Common myeloid progenitor, CD34-positive (primary cell): ENCODE measurements at places on chromosomes 1 and 21.

DNA sequence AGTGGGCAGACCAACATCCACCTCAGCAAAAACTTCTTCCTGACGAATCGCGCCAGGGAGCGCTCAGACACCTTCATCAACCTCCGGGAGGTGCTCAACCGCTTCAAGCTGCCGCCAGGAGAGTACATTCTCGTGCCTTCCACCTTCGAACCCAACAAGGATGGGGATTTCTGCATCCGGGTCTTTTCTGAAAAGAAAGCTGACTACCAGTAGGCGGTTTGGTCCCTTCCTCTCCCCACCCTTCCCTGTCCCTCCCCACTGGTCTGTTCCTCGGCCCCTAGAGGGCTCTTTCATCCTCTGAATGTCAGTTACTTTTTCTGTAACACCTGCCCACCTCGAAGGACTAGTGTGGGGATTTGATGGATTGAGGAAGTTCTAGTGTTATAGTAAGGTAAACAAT, 46.9 kb downstream of the CAPN2 start:
- no peak for DNase-seq

DNA sequence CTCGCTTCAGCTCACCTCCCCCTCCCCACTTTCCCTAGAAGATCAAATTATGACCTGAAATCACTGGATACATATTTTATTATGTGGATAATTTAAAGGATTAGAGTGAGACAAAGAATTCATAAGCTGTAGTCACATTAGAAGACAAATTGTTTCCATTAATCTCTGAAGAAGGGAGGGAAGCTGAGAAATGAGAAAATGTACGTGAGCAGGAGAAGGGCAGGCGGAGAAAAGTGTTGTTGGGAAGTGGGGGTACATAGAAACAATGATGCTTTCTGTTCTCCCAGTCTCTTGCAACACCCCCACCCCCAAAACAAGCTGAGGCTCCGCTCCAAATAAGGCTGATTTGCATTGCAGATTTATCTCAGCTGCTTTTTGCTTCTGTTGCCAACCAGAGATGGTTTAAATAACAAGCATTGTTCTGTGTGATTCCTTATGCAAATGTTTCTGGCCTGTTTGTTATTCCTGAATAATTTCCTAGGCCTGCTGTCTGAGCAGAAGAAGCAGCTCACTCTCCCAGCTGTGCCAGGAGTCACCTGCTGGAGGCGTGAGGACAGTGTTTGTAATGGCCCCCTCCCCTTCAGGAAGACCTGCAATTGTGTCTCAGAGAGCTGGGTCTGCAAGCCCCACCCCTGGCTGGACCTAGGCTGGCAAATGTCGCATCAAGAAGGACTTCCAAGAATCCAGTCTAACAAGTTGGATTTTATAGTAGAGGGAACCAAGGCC, 121.8 kb upstream of the TNR start:
- no peak for DNase-seq

- no peak for DNase-seq
Observed at GRCh38 chr21:37414292-37415253, 48.0 kb downstream of the DYRK1A start.

- no peak for DNase-seq
Observed at GRCh38 chr1:108097018-108097417, 103.1 kb downstream of the SLC25A24 start.

- DNase-seq = no peak
Observed at GRCh38 chr1:117669572-117669971, 63.7 kb downstream of the TENT5C start.

- no peak for DNase-seq
Observed at GRCh38 chr1:7366955-7367665, 404.0 kb upstream of the VAMP3 start.

- peak; percentile 6 for DNase-seq
Observed at GRCh38 chr1:160945079-160945478, 9.5 kb downstream of the ITLN2 start.

- no peak for DNase-seq
Observed at GRCh38 chr1:219176168-219176567, 2.5 kb downstream of the LYPLAL1 start.

GRCh38 chr1:89842567-89843272, 21.9 kb downstream of the LRRC8D start:
- DNase-seq = no peak

- peak; percentile 93 for DNase-seq
Observed at GRCh38 chr1:173420330-173420806, 56.8 kb upstream of the PRDX6 start.

GRCh38 chr1:64692911-64693310, 52.0 kb upstream of the RAVER2 start:
- DNase-seq = no peak

DNA sequence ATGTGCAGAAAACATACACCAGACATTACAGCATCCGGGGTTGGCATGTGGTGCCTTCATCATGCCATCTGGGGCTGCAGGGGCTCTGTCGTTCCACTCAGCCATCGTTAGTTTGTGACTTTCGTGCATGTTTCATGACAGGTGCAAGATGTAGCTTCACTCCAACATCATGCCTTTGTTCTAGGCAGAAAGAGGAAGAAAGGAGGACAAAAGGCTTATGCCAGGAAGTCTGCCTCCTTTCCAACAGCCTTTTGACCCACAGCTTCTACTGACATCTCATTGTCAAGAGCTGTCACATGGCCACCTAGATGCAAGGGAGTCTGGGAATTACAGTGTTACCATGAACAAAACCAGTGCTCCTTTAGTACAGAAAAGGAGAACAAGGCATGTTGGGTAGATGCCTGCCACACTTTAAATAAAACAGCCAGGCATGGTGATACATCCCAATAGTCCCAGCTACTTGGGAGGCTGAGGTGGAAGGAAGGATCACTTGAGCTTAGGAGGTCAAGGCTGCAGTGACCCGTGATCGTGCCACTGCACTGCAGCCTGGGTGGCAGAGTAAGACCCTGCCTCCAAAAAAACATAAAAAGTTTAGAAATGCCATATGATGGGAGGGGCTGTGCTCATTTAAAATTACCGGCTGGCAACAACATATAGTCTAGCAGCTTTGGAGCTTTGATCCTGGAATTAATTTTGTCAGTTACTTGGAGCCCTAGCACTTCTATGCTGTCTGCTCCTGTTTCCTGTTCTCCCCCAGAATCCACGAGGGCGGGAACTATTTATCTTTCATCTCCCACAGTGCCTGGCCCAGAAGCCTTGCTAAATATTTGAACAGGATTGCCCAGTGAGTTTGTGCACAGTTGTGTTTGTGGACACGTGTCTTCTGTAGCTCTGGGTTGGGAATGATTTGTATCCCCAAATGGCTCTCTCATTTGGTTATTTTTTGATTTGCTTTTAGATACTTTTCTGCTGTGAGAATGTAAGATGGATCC, 7.4 kb downstream of the DOP1B start:
- DNase-seq = peak; percentile 31

DNA sequence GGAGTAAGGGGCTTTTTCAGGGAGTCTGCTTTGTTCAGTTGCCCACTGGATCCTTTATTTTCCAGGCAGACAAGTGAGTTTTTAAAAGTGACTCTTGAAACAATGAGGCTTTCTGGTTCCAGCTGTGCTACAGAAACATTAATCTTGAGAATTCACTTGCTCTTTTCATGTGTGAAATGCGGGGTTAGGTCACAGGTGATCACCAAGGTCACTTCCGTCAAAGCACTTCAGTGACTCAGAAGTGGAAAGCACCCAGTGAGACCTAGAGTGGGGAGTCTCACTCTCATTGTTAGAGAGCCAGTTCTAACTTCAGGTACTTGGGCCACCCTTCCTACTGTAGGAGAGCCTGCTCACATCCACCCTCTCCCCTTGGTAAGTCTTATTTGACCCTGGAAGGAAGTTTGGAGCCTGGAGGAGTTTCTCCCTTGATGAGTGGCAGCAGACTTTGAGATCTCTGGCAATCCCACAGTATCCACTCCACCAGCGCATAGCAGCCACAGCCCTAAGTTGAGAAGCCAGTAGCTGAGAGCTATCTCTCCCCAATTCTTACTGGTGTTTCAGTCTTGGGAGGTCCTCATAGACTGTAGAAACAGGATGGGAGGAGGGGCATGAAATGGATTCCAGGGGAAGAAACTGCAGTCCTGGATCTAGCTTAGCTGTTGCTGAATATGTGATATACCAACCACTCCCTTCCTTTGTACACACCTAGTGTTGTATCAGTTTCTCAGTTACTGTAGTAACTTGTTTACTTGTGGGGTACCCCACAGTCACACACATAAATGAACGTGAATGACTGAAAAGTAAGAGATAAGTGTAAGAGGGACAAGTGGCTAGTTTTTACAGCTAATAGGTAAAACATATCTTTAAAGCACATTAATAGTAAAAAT, 3.1 kb downstream of the TACSTD2 start:
- DNase-seq = no peak

DNA sequence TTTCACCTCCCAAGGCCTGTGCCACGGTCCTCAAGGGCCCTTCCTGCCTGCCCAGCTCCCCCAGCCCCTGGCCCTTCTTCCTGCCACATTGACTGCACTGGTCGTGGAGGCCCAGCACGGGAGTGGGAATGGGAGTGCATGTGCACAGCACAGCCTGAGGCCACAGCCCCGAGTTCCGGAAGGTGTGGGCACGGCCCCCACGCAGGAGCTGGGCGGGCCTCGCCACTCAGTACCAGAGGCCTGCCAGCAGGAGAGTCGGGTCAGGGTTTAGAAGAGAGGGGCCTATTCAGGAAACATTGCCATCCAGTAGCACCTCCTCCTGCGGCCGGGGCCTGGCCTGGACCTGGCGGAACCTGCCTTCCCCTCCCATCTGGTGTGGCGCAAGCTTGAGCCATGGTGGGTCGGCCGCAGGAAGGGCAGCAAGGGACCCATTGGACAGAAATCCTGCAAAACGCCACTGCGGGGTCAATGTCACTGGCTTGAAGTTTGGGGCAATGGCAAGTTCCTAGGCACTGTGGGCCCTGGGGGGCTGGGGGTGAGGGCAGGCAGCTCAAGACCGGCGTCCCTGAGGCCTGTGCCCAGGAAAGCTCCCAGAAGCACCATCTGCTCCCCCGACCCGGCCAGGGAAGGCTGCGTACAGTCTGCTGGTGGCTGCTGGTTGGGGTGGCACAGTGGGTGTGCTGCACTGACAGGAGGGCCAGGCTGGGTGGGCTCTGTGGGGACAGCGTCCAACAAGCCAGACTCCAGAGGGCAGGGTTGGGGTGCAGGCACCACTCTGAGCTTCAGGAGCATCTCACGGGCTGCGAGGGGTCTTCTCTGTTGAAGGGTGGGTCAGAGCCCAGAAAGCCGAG, 1.8 kb upstream of the TMEM52 start:
- no peak for DNase-seq

DNA sequence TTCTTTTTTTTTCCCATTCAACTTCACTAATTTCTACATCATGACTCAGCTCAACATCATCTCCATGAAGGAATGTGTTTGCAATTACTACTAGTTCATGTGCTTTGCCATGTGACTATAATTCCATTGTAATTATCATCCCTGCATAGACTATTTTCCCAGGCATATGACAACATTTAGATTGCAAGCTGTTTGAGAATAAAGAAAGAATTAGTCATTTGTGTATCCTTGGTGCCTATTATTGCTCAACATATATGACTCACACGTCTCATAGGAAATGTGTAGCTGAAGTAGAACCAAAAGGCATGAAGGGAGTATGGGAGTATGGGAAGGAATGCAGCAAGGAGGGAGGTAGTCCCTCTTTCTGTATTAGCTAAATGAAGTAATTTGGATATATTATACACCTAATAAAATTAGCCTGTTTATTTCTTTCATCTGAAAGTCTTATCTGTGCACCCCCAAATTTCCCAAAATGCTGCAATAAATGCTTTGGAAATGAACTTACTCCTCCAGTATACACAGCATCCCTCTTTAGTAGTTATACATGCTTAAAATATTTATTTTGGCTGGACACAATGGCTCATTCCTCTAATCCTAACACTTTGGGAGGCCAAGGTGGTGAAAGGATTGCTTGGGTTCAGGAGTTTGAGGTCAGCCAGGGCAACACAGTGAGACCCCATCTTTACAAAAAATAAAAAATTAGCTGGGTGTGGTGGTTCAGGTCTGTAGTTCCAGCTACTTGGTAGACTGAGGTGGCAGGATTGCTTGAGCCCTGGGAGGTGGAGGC, 316.9 kb upstream of the ADGRL4 start:
- no peak for DNase-seq

- no peak for DNase-seq
Observed at GRCh38 chr1:208910161-208910560, 666.0 kb upstream of the PLXNA2 start.

- DNase-seq = no peak
Observed at GRCh38 chr1:43830802-43831201, 102.8 kb upstream of the ARTN start.

- no peak for DNase-seq
Observed at GRCh38 chr1:193471981-193472380, 285.6 kb upstream of the B3GALT2 start.

DNA sequence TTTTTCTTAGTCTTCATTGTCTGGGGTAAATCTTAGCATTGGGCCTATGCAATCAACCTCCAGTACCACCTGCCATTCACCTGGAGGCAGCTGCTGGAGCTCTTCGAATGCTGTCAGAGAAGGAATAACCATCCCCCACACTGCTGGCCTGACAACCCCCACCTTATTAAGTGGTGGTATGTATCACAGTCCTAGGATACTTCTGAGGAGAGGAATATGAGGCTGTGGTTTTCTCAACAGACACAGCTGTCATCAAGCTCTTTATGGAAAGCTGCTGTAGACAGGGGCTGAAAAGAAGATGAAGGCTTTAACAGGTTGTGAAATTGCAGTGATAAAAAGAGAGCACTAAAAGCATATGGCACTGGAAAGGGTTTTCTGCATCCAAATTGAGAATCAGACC, 61.7 kb downstream of the TSEN15 start:
- no peak for DNase-seq

- DNase-seq = no peak
Observed at GRCh38 chr1:103198076-103198475, 89.8 kb upstream of the COL11A1 start.

DNA sequence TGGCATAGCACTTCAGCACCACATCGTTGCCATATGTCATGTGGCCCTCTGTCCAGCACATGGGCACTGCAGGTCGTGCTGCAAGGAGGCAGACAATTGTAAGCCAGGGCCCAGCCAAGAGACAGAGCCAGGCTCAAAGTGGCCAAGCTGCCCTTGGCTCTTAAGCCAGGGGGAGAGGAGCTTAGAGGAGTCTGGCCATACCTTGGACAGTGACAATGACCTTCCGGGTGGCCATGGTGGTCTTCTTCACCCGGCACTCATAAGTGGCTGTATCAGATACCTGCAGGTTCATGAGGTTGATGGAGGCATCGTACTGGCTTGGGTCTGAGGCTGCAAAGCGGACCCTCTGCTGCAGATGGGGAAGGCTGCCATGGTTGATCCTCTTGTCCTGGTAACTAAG, 4.6 kb downstream of the VSIG8 start:
- no peak for DNase-seq

- no peak for DNase-seq
Observed at GRCh38 chr1:208216062-208216461, 28.1 kb downstream of the PLXNA2 start.

DNA sequence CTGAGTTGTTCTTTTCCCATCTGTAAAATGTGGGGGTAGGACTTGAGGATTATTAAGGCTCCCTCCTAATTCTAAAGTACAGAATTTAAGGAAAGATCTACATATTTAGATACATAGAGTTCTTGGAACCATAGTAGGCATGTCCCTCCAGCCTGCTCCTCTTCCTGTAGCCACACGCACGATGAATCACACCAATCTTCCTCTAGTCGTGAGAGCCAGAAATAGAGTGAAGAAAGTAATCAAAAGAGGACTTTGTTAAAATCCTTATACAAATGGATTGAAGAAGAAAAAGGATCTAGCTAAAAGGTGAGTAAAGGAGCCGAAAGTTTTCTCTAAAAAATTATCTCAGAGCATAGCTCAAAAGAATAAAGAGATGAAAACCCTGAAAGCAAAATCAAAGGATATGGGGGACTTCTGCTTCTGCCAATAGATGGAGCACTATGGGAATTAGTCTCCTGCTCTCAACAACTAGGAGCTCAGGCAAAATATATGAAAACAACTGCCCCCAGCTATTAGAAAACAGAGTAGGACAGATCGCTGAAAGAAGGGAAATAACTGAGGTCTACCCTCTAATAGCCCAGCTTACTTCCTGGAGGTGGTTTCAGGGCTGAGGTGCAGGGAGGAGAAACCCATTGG, 8.5 kb downstream of the C1orf141 start:
- DNase-seq = no peak
